ENCODE measurements at places on chromosomes 11 and 22. TPM values are rescaled to one million over a fixed set of nuclear protein-coding genes. Genes with fewer than 3 reads are reported as not detected.

DNA sequence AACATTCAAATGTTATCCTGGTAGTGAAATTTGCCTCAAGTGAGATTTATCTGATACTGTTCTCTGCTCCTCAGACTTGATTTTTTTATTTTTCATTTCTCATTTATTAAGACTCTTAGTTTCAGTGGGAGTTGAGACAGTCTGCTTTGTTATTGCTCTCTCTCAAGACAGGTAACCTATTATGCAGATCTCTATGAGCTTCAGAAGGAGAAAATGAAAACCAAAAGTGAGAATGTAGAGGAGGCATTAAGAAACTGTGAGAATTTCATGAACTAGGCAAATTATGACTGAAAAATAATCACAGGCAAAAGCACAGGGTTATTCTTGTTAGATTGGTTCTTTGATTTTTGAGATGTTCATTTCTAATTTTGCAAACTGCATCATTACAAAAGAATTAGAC lies 290.0 kb upstream of the CHORDC1 start:
- H3K36me3 ChIP-seq = no peaks in the 10 kb centered on the region
- no peaks in the 10 kb centered on the region for H3K27me3 ChIP-seq
- no peak overlapping the region for H3K4me3 ChIP-seq
- no peaks in the 10 kb centered on the region for H3K4me1 ChIP-seq
- no peak overlapping the region for H3K27ac ChIP-seq
- no peak for DNase-seq

DNA sequence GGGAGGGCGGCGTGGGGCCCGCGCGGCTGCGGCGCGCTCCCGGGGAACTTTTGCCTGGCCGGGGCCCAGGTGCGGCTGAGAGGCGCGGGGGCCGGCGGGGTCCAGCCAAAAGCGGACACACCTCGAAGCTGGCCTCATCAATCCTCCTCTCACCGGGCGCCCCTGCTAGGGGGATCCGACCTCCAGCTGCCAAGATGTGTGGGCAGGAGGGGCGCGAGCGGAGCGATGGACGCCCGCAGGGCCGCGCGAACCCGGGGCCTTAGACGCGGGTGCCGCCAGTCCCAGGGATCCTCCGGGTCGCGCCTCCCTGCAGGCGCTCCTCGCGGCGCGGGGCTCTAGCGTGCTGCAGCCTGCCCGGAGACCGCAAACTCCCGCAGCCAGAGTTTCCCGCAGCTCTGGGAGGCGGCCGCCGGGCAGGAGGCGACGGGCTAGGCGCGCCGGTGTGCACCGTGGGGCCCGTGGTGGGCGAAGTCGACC lies 785 bp downstream of the IGSF9B start:
- H3K36me3 ChIP-seq = no peaks in the 10 kb centered on the region
- no peak for DNase-seq
- no peaks in the 10 kb centered on the region for H3K4me1 ChIP-seq

DNA sequence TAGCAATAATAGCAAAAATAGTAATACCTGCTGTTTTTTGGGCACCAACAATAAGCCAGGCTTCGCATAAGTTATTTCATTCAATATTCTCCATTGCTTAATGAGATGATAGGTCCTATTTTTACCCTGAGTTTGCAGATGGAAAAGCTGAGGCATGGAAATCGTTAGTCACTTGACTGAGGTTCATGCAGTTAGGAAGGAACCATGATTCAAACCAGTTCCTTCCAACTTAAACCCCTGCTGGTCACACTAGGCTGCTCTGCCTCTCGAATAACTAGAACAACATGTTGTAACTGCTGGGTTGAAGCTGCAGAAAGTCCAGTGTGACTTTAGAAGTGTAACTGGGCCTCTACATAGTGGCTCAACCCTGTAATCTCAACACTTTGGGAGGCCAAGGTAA lies 69.3 kb downstream of the SEZ6L start:
- no peaks in the 10 kb centered on the region for H3K4me1 ChIP-seq
- no peak for DNase-seq
- H3K36me3 ChIP-seq = no peaks in the 10 kb centered on the region
- H3K27me3 ChIP-seq = peaks cover 7% of the 10 kb centered on the region
- no peak overlapping the region for H3K27ac ChIP-seq

- DNase-seq = no peak
- no peak overlapping the region for H3K27ac ChIP-seq
- H3K4me3 ChIP-seq = no peak overlapping the region
- no peaks in the 10 kb centered on the region for H3K36me3 ChIP-seq
- H3K27me3 ChIP-seq = no peaks in the 10 kb centered on the region
Observed at GRCh38 chr11:8527939-8528338, 66.1 kb downstream of the STK33 start.

GRCh38 chr11:11036848-11037732 lies 179.2 kb upstream of the ZBED5 start:
- H3K4me1 ChIP-seq = no peaks in the 10 kb centered on the region
- no peak overlapping the region for H3K4me3 ChIP-seq
- DNase-seq = peak; percentile 78
- H3K27me3 ChIP-seq = peaks cover 17% of the 10 kb centered on the region

GRCh38 chr11:87423161-87423560 lies 385.4 kb downstream of the TMEM135 start:
- H3K27me3 ChIP-seq = no peaks in the 10 kb centered on the region
- no peak overlapping the region for H3K4me3 ChIP-seq
- no peak overlapping the region for H3K27ac ChIP-seq

- H3K4me3 ChIP-seq = peak overlapping the region; percentile 94
- H3K4me1 ChIP-seq = peaks cover 48% of the 10 kb centered on the region
- peak overlapping the region; percentile 94 for H3K27ac ChIP-seq
- DNase-seq = peak; percentile 96
Observed at GRCh38 chr22:38316364-38317121, 690 bp downstream of the CSNK1E start.

GRCh38 chr11:60838132-60838531 lies 3.8 kb upstream of the CCDC86 start:
- no peak overlapping the region for H3K27ac ChIP-seq
- H3K27me3 ChIP-seq = peaks cover 16% of the 10 kb centered on the region
- DNase-seq = no peak
- H3K4me1 ChIP-seq = peaks cover 24% of the 10 kb centered on the region
- H3K4me3 ChIP-seq = no peak overlapping the region
- no peaks in the 10 kb centered on the region for H3K36me3 ChIP-seq

DNA sequence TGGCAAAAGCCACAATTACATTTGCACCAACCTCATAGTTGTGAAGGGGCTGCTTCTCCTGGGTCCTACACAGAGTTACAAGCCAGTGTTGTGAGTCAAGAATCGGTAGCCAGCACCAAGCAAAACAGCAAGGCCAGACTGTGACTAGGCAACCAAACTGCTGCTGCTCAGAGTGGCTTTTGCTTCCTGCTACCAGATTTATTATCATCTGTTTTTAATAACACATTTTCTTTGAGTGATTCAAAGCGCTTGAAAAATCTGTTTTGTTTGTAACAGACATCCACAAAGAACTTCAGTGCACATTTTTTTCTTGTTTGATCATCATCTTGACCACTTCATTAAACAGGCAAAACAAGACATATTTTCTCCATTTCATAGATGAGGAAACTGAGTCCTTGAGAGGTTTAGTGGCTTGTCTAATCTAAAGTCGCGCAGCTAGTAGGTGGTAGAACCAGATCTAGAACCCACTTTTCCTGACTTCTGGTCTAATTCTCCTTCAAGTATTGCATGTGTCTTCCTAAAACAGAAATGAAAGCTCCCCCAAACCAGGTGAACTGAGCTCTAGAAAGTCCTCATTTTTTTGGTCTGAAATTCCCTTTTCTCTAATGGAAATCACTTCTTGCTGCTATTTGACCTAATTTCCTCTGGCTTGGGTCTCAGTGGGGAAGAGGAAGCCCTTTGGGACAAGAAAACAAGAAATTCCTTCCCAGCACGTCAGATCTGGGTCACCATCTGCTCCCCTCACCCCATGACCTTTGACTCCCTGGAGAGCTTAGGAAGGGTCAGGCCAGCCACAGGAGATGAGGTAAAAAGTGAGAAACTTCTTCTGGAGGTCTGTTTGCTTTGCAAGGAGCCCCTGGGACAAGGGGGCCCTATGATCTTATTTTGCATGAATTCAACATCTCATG lies 39.9 kb downstream of the CWC15 start:
- H3K4me1 ChIP-seq = peaks cover 41% of the 10 kb centered on the region
- no peaks in the 10 kb centered on the region for H3K27me3 ChIP-seq
- peak overlapping the region; percentile 88 for H3K27ac ChIP-seq
- no peaks in the 10 kb centered on the region for H3K36me3 ChIP-seq
- no peak for DNase-seq

DNA sequence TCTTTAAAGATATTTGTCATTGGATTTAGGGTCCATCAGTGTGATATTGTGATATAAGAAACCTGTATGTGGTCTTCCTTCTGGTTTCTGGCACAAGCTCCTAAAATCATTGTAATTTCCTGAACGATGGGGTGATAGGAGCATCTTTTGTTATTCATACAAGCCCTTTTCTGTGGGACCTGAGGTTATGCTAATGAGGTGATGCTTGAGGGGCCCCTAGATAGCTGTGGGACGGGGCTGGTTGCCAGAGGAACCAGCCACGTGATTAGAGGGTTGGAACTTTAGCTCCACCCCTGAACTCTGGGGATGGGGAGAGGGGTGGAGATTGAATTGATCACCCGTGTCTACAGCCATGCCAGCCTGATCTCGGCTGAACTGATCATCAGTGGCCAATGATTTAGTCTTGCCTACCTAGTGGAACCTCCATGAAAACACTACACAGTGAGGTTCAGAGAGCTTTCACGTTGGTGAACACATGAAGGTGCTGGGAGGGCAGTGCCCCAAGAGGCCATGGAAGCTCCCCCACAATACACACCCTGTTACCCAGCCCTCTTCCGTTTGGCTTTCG lies 62.8 kb downstream of the BCR start:
- no peaks in the 10 kb centered on the region for H3K27me3 ChIP-seq
- H3K36me3 ChIP-seq = no peaks in the 10 kb centered on the region
- no peak overlapping the region for H3K4me3 ChIP-seq
- peak overlapping the region; percentile 18 for H3K27ac ChIP-seq
- peak; percentile 81 for DNase-seq
- H3K4me1 ChIP-seq = peaks cover 44% of the 10 kb centered on the region

- no peaks in the 10 kb centered on the region for H3K27me3 ChIP-seq
- no peak for DNase-seq
- no peaks in the 10 kb centered on the region for H3K4me1 ChIP-seq
- no peak overlapping the region for H3K4me3 ChIP-seq
- no peaks in the 10 kb centered on the region for H3K36me3 ChIP-seq
- no peak overlapping the region for H3K27ac ChIP-seq
Observed at GRCh38 chr11:7417328-7417727, 68.0 kb upstream of the OLFML1 start.

GRCh38 chr22:26587991-26588613 lies 1.8 kb downstream of the TPST2 start:
- H3K27me3 ChIP-seq = peaks cover 3% of the 10 kb centered on the region
- no peak for DNase-seq
- peaks cover 37% of the 10 kb centered on the region for H3K4me1 ChIP-seq
- peak overlapping the region; percentile 91 for H3K27ac ChIP-seq
- peaks cover 6% of the 10 kb centered on the region for H3K36me3 ChIP-seq
- peak overlapping the region; percentile 91 for H3K4me3 ChIP-seq

GRCh38 chr11:129298988-129299387 lies 76.7 kb upstream of the BARX2 start:
- no peak overlapping the region for H3K4me3 ChIP-seq
- H3K27ac ChIP-seq = no peak overlapping the region
- no peak for DNase-seq
- no peaks in the 10 kb centered on the region for H3K36me3 ChIP-seq
- H3K4me1 ChIP-seq = no peaks in the 10 kb centered on the region

- H3K27me3 ChIP-seq = no peaks in the 10 kb centered on the region
- peak; percentile 34 for DNase-seq
- H3K4me3 ChIP-seq = no peak overlapping the region
- peak overlapping the region; percentile 64 for H3K27ac ChIP-seq
- no peaks in the 10 kb centered on the region for H3K36me3 ChIP-seq
- H3K4me1 ChIP-seq = peaks cover 90% of the 10 kb centered on the region
Observed at GRCh38 chr11:118914178-118914918, 11.4 kb downstream of the BCL9L start.

GRCh38 chr11:68275721-68276507 lies 4.1 kb upstream of the C11orf24 start:
- peaks cover under 1% of the 10 kb centered on the region for H3K4me1 ChIP-seq
- H3K27me3 ChIP-seq = no peaks in the 10 kb centered on the region
- DNase-seq = no peak
- H3K36me3 ChIP-seq = no peaks in the 10 kb centered on the region
- H3K27ac ChIP-seq = no peak overlapping the region
- no peak overlapping the region for H3K4me3 ChIP-seq

GRCh38 chr22:29344137-29344536 lies 28.6 kb upstream of the RASL10A start:
- no peaks in the 10 kb centered on the region for H3K27me3 ChIP-seq
- peak overlapping the region; percentile 21 for H3K27ac ChIP-seq
- H3K4me1 ChIP-seq = peaks cover 3% of the 10 kb centered on the region
- H3K36me3 ChIP-seq = peaks cover 51% of the 10 kb centered on the region
- no peak overlapping the region for H3K4me3 ChIP-seq

DNA sequence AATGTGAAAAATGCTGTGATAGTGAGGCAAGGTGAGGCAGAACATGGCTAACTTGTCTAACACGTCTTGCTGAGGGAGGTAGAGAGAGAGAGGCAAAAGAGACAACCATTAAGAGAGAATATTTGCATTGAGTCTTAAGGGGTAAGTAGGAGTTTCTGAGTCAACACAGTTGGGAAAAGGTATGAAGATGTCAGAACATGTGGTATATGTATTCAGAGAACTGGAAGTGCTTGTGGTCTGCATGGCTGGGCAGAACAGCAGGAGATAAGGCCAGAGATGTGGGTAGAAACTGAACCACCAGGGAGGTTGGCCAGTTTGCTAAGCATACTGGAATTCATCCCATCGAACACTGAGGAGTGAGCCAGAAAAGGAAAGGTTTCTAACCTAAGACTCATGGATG lies 25.0 kb upstream of the SLC5A1 start:
- H3K27ac ChIP-seq = no peak overlapping the region
- DNase-seq = no peak
- H3K4me3 ChIP-seq = no peak overlapping the region
- no peaks in the 10 kb centered on the region for H3K36me3 ChIP-seq
- peaks cover 7% of the 10 kb centered on the region for H3K27me3 ChIP-seq

GRCh38 chr11:81772166-81772565 lies 961.5 kb downstream of the FAM181B start:
- no peaks in the 10 kb centered on the region for H3K4me1 ChIP-seq
- no peak for DNase-seq
- no peak overlapping the region for H3K4me3 ChIP-seq

Gene SYCE3
- not detected for total RNA-seq

Gene CDKN1C
- 10.9 TPM for total RNA-seq

Gene VSIG2
- not detected for total RNA-seq

Gene PHETA2
- 23.9 TPM for total RNA-seq

Gene CHST1
- 1.5 TPM for total RNA-seq

Gene FADS1
- 323 TPM for total RNA-seq

Gene CADM1
- total RNA-seq = 71.6 TPM

Gene TSSK2
- not detected for total RNA-seq

Gene MFRP
- total RNA-seq = not detected

Gene AGBL2
- total RNA-seq = 2.2 TPM

Gene OR8D1
- not detected for total RNA-seq

Gene KCTD17
- 25.0 TPM for total RNA-seq

Gene BTBD18
- not detected for total RNA-seq

Gene APOA1
- total RNA-seq = 0.29 TPM

Gene WBP2NL
- total RNA-seq = 0.72 TPM

Gene NCAM1
- 2.2 TPM for total RNA-seq

Gene SCT
- not detected for total RNA-seq

Data from osteoblast (primary cell).